ENCODE measurements at places on chromosomes 13 and 19.

GRCh38 chr13:74256969-74257368 is 122.8 kb upstream of the KLF12 start:
- no peak for DNase-seq

- DNase-seq: peak; percentile 69
Measured at GRCh38 chr19:41541990-41542584, 33.9 kb upstream of the CEACAM21 start.

DNA sequence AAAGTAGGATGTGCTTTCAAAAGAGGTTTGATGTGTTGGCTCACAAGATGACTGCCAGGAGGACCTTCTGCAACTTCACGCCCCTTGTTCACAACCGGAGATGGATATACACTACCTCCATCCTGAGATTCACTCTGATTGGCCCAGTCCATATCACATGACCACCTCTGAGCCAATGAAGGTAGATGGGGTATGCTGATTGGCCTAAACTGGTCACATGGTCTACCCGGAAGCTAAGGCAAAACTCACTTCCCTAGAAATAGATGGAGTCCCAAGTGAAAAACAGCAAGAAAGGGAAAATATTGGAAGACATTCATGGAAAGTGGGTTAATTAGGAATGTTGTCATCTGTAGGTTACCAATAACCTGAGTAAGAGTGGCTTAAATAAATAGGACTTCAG is 119.7 kb upstream of the MRI1 start:
- DNase-seq: no peak

GRCh38 chr13:26112843-26113242 is 61.0 kb upstream of the SHISA2 start:
- DNase-seq: no peak

DNA sequence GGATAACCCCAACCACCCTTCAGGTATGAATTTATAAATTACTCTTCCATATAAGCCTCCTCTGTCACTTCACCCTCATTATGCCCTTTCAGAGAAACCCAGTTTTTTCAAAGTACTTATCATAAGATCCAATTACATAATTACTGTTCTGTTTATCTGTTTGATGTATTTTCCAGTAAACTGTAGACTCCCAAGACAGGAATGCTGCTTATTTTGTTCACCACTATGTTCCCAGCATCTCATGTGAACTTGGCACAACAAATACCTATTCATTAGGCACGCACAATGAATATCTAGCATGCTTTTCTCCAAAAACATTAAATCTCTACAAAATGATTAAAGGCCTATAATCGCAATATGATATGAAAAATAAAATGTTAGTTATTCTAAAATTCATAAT is 13.2 kb downstream of the ENOX1 start:
- DNase-seq: no peak

GRCh38 chr13:75400775-75401174 is 81.2 kb downstream of the TBC1D4 start:
- DNase-seq: no peak

GRCh38 chr19:17496337-17496997 is 15.0 kb upstream of the PGLS start:
- DNase-seq: no peak

All from ureter (tissue), 1 donor.